ENCODE measurements at places on chromosomes 4 and X.

DNA sequence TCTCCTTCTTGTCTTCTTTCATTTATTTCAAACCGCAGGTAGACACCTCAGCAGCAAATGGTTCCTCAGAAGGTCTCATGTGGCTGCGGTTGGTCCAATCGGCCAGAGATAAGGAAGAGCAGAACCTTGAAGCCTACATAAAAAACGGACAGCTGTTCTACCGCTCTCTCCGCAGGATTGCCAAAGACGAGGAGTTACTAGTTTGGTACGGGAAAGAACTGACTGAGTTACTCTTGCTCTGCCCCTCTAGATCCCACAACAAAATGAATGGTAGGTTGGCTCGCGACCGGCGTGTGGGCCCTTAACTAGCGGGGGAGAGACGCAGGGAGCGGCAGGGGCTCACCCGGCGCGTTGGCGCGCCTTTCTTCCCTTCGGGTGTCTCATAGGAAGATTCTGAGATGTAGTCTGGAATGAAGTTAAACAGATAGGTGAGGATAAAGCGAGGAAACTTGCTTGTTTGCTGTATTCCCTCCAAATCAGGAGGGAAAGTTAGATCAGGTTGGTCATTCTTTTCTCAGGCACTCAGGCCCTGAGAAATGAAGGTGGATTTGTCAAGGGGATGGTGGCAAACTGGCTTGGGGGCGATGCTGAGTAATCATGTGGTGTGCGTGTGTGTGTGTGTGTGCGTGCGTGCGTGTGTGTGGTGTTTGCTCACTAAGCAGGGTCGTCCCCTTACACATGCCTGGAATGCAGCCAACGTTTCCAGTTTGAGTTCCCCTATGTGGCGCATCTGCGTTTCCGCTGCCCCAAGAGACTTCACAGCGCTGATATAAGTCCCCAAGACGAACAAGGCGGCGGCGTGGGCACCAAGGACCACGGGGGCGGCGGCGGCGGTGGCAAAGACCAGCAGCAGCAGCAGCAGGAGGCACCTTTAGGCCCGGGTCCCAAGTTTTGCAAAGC is 4.2 kb downstream of the PRDM8 start:
- DNase-seq, result peak; percentile 12

DNA sequence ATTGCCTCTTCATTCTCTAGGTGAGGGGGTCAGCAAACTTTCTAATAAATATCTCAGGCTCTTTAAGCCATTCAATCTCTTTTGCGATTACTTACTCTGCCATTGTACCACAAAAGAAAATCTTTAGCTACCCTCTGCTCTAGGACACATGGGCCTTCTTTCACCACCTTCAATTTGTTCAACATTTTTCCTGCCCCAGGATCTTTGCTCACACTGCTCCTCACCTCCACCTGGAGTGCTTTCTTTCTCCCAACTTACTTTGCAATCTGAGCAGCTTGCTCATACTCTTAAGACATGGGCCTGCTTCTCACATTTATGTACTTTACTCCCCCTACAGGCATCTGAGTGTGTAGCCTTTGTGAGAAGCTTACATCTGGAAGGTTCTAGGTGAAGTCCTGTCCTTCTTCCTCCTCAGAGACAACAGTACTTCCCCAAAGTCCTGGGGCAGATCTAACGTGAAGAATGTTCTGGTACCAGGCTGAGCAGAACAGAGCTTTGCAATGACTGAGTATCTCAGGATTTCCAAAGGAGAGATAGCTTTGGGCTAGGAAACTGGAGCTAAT is 55.0 kb upstream of the PRDM5 start:
- peak; percentile 4 for DNase-seq

DNA sequence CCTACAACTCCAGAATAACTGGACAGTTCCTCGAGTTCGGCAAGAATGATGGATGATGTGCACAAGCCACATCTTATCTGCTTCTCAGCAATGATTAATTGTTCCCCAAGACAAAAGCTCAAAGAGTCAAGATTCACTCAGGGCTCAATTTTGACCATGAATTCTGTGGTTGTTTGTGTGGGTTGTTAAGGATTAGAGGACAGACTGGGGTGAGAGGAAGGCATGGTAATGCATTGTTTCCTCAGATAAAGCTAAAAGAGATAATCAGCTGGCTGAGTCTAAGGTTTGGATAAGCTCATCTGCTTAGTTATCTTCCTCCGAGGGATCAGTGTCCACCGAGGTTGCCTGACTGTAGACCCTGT is 161.0 kb downstream of the CPEB2 start:
- DNase-seq, result no peak

GRCh38 chr4:3445111-3445820 is 3.5 kb downstream of the HGFAC start:
- DNase-seq, result no peak

- no peak for DNase-seq
Measured at GRCh38 chr4:56937262-56937661, 29.6 kb downstream of the REST start.

DNA sequence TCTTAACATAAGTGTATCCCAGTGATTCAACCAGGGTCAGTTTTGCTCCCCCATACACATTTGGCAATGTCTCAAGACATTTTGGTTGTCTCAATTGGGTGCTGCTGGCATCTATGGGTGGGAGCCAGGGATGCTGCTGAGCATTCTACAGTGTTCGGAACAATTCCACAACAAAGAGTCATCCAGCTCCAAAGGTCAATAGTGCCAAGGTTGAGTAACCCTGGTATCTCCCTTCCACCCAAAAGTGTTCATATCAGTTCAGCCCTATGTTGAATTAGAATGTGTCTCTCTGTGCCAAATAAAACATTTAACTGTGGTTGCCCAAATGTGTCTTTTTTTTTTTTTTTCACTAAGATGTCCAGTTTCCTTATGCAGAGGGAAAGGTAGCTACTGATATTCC is 129.4 kb upstream of the RAI2 start:
- no peak for DNase-seq

DNA sequence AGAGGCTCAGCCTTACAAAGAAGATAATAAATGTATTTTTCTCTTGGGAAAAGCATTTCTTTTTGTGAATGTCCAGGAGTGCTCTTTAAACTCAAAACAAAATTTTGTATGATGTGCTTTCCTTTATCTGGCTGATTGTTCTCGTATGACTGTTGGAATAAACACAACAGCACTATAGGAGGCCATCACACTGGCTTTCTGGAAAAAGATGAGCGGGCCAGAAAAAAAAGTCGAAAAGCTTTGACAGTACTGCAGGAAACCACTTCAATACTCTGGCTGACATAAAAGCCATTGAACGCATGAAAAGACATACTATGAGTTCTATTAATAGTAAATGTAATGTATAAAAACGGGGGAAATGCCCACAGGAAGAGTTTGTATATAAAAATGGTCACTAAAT is 64.7 kb upstream of the CTSO start:
- DNase-seq, result no peak

- no peak for DNase-seq
Measured at GRCh38 chr4:13207226-13207625, 276.9 kb downstream of the RAB28 start.

GRCh38 chr4:171279131-171279530 is 534.1 kb upstream of the GALNTL6 start:
- no peak for DNase-seq

- DNase-seq, result no peak
Measured at GRCh38 chr4:6986072-6986780, 56.9 kb upstream of the TADA2B start.

DNA sequence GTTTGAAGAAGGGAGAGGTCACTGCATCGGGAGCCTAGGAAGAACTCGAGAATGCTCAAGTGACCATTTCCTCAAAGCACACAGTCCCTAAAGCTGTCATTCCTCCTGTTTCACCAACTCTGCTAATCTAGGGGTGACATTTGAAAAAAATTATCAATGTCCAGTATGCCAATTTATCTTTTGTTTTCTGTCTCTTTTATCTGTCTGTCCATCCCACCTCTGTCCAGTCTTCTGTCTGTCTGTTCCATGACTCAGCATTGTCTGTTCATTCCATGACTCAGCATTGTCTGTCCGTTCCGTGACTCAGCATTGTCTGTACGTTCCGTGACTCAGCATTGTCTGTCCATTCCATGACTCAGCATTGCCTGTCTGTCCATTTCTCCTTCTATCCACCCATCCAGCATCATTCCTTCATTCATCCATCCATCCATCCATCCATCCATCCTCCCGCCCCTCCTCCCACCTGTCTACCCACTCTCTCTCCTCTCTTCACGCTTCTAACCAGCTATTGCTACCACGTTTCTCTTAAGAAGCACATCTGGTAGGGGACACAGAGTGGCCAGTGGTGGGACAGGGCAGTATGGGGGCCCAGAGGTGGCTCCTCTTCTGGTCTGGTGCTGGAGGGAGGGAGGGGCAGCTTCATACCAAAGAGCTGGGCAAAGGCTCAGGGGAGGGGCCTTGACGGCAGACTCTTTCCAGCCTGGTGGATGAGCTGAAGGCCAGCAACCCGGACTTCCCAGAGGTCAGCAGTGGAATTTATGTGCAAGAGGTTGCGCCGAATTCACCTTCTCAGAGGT is 34.1 kb downstream of the HTRA3 start:
- DNase-seq, result no peak

DNA sequence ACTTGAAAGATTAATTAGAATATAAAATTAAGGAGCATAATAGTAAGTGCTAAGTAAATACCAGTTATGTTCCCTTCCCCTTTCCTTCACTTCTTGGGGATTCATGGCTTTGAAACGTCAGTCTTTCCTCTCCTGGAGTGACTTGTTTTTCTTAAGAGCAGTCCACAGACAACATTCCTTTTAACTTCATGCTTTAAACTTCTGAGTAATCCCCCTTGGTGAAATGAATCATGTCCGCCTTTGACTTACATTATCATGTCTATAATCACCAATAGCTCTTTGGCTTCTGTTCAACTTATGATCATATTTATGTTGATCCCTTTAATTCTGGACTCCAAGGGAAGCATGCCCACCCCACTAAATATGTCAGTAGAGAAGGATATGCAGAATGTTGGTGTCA is 1012.1 kb upstream of the SLIT2 start:
- no peak for DNase-seq

DNA sequence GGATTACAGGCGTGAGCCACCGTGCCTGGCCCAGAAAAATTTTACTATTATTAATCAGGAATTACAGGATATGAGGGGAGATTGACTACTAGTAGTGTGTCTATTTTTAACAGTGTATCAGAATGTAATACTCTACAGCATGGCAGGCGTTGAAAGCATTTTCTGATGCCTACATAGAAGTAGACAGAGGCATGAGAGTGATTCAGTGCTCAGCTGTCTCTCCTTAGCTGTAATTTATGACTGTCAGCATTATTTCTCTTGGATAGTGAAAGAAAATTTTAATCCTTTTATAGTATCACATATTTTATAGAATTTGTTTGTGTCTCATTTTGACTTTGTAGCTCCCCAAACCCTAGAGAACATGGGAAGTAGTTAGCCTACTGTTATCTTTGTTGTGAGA is 20.7 kb downstream of the ARHGAP24 start:
- DNase-seq, result no peak

DNA sequence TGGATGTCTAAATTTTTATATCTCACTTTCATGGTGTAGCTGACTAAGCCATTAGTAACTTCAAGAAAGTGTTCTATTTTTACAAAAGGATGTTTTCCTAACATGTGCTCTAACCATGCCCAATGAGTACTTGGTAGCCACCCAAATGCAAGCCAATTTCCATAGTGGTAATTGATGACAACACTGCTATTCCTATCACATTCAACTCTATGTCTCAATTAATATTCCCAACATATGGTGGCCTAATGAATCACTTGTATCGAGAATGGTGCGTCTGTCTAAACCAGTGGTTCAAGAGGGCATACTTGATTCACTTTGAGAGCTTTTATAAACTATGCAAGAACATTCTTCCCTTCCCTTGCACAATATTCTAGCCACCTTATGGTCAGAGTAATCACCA is 112.9 kb upstream of the GPRIN3 start:
- no peak for DNase-seq

DNA sequence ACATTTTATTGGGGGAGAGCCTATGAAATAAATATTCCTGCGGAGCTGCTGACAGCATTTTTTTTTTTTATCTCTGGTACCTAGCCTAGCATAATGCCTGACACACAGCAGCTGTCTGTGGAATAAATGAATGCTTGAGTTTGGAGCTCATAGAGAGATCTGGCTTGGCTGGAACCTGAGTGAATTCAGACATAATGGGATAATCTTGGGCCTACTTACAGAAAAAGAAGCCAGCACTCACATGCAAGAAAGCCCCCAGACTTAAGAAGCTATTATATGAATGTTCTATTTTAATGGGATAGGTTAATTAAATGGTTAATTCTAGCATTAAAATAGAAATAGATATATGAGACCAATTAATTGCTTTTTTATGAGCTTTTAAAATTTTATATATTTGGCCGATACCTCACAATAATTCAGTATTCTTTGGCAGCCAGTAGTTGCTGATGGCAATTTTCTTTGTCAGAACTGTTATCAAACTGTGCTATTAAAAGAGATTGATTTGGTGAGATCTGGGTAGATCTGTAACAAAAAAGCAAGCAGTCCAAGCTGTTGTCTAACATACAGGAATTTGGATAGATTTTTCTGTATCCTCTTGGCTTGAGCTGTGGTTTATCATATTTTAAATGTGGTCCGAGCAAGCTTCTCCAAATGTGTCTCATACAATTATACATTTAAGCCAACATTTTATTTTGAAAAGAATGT is 654.2 kb downstream of the PCDH7 start:
- no peak for DNase-seq

GRCh38 chr4:109411964-109412363 is 21.7 kb upstream of the SEC24B start:
- no peak for DNase-seq

GRCh38 chr4:26020881-26021280 is 106.9 kb downstream of the SMIM20 start:
- DNase-seq, result no peak

DNA sequence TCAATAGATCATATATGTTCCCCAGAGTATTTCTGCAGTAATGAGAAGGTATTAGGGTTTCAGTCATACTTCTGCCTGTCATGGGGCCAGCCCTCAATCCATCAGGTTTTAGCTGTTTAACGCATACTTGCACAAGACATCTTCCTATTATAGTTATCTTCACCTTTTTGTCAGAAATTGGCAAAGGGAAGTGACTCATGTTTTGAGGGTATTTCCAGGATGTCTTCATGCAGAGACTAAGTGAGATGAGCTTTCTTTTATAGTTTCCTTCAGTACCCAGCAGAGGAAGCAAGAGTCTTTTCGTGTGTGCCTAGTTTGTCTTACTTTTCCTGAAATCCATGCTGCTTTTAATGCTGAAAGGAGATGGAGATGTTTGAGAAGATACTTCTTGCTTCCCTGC is 9.5 kb downstream of the CSTF2 start:
- no peak for DNase-seq

Data from germinal center (tissue), 1 donor.